ENCODE measurements at places on chromosomes 13 and 19. TPM values are rescaled to one million over a fixed set of nuclear protein-coding genes. Genes with fewer than 3 reads are reported as not detected.

Gene CD209
- total RNA-seq: not detected

Gene INAFM1
- total RNA-seq: 4.9 TPM

Gene GPR12
- total RNA-seq: not detected

Gene APOC4
- not detected for total RNA-seq

Gene ZNF805
- total RNA-seq: 13.3 TPM

Gene TNFAIP8L1
- 4.6 TPM for total RNA-seq

Gene ZNF416
- 5.4 TPM for total RNA-seq

Gene PHLDB3
- total RNA-seq: 8.0 TPM

Gene PROZ
- not detected for total RNA-seq

Gene LILRA1
- total RNA-seq: not detected

Gene NCR1
- total RNA-seq: not detected

Gene CKM
- 6.0 TPM for total RNA-seq

Gene ZNF28
- total RNA-seq: 6.5 TPM

Gene RAB8A
- total RNA-seq: 35.2 TPM

Gene SCEL
- total RNA-seq: 1.7 TPM

Gene LILRB4
- not detected for total RNA-seq

Gene ASPDH
- total RNA-seq: not detected

Gene CGB7
- total RNA-seq: 2.7 TPM

Gene ZNF793
- total RNA-seq: 0.96 TPM

Gene TGDS
- 13.1 TPM for total RNA-seq

Gene LILRA6
- not detected for total RNA-seq
